Fibroblast of skin of abdomen (primary cell): ENCODE measurements at places on chromosomes 13 and 19.

GRCh38 chr19:56272161-56272798, at the start of gene EDDM13:
Gene EDDM13, plus strand, starts transcription at chr19:56272748. Its CDS starts 87 bp downstream, at chr19:56272835.
- no peak for DNase-seq

- no peak for DNase-seq
These were observed 2.4 kb downstream of the SLC8A2 start for GRCh38 chr19:47469363-47469700.

- DNase-seq, result no peak
These were observed 56.9 kb downstream of the SLITRK6 start for GRCh38 chr13:85742355-85742754.

DNA sequence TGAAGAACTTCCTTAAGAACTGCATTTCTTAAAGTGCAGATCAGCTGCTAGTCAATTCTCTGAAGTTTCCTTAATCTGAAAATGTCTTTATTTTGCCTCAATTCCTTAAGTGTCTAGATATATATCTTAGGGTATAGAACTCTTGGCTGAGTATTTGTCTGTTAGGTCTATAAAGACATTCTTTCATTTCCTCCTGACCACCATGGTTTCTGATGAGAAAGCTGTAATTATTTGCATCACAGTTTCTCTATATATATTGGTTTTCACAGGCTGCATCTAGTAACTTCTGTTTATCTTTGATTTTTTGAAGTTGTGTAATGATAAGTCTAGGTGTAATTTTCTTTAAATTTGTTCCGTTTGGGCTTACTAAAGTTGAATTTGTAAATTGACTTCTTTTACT, 15.2 kb downstream of the NDFIP2 start:
- no peak for DNase-seq

DNA sequence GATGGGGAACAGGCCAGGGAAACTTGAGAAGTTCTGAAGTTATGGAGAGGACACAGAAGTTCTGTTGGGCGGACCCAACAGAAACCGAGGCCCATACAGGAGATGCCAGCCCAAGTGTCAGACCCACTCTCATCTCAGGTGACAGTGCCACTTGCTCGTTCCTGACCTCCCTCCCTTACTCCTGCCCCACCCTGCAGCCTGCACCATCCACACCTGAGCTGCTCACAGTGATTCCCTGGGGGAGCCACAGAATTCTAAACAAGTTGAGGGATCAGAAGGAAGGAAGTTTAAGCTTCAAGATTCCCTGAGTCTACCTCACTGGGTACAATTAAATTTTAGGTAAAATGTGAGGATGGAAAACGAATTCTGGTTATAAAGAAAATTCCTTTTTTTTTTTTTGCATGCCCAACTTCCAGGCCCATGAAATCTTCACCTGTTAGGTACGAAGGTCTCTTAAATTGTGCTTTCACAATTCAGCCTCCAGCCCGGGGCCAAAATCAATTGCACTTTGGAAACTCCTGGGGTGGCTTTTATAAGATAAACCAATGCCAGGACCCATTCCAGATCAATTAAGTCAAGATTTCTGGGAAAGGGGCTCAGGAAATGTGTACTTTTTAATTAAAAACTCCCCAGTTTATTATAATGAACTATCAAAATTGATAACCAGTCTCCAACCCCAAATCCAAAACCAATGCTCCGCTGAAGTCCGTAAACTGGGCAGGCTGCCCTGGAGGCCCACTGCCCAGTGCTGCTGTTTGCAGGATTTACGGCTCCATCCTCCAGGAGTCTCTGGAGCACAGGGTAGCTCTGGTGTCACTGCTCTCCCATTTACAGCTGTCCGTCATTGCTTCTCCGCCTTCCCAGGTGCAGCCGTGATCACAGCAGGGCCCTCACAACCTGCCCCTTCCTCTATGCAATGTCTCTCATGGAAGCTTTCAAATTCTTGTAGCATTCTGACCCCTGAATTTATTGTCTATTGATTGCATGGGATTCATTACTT, 643.5 kb downstream of the UQCRFS1 start:
- DNase-seq, result no peak

DNA sequence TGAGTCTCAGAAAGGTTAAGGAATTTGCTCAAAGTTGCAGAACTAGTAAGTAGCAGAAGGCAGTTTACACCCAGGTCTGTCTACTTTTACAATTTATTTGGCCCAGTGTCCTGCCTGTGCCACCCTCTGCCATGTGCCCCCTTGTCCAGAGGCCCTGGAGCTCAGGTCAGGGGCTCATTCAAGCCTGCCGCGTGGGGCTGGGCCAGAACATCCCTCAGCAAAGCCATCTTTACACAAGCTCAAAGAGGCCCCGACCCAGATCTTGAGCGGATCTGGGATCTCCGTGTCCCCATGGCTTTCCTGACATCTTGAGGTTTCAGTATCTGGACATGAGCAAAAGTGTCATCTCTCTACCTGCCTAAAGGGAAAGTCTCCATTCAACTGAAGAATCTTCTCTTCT, 76.4 kb upstream of the VSTM2B start:
- no peak for DNase-seq

GRCh38 chr13:28056970-28057712, 43.2 kb downstream of the FLT3 start:
- DNase-seq, result no peak

- no peak for DNase-seq
These were observed 1.9 kb downstream of the ARHGAP33 start for GRCh38 chr19:35777086-35777841.

GRCh38 chr19:10808937-10809649, 26.9 kb downstream of the TMED1 start:
- peak; percentile 39 for DNase-seq

GRCh38 chr13:20057963-20058362, 99.4 kb downstream of the ZMYM2 start:
- no peak for DNase-seq

DNA sequence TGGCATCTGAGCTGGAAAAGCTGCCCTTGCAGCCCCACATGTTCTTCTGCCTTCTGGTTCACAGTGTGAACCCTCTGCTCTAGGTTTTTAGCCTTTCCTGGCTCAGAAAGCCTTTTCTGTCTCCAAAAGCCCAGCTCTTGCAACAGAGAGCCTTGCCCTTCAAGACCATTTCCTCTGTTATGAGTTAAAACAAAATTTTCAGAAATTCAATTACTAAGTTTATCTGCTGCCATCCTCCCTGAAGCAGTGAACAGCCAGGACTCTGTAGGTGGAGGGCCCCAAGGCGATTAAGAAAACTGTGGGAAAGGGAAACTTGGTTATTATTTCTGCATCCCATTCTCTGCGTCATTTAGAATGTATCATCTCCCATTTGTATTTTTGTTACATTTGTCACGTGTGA, 18.8 kb downstream of the FAM124A start:
- no peak for DNase-seq

DNA sequence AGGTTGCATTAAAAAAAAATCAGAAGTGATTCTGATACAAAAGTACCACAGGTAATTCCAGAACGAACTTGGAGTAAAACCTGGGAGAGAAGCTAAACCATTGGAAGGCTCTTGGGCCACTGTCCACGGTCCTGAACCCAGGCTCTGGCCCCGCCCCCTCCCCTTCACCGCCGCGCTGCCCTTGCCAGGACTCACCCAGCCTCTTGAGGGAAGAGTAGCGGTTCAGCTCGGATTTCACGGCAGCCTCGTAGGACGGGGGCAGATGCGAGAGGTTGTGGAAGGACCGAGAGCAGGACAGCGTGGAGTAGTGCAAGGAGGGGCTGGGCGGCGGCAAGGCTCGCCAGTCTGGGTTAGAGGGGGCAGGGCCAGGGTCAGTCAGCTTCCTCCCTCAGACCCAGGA, 5.7 kb downstream of the SHISA7 start:
- peak; percentile 48 for DNase-seq

- no peak for DNase-seq
These were observed 716 bp upstream of the ZNF420 start for GRCh38 chr19:37077501-37077933.

DNA sequence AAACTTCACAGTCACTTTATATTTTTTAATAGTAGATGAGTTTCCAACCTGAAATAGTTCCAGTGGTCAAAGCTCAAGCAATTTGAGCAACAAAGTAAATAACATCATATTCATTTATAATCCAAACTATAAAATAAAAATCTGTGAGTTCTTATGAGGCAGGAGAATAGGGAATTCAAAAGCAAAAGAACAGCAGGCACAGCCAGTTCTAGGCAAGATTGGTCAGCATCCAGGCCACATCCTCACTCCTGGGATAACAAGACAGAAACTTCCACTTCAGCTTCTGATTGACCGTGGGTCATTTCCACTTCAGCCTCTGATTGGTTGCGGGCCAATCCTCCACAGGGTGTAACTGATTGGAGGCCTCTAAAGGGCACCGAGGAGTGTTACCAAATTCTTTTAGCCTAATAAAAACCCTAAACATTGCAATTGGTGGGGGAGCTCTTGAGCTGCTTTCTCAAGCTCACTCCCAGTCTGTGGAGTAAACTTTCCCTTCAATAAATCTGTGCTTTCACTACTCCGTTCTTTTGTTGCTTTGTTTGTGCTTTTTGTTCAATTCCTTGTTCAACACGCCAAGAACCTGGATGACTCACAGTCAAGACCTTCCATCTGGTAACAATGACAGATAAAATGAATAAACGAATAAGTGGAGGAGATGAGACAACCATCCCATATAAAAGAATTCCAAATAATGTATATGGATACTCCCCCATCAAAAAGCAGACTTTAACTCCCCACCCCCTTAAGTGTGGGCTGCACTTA, 42.6 kb upstream of the AMER2 start:
- DNase-seq, result no peak

DNA sequence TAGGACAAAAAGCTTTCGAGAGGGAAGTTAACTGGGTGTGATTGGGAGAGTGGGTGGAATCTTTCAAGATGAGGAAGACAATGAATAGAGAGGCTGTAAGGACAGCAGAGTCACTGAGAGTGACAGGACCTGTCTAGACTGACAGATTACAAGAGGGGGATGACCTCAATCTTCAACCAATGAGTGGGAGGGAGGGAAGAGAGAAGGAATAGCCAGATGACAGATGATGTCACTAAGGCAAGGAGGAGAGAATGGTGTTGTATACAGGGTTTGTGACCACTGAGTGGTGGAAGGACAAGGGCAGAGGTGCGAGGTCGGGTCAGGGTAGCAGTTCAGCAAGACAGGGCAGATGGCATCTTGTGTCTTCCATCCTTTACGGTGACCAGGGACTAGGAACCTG, 5.8 kb upstream of the ILF3 start:
- no peak for DNase-seq
